SK-N-DZ (cell line): ENCODE measurements at places on chromosomes 13 and 19.

- peak; percentile 35 for DNase-seq
These were observed 191.6 kb downstream of the DLEU7 start for GRCh38 chr13:50651922-50652321.

- DNase-seq, result no peak
These were observed 38.7 kb downstream of the BRCA2 start for GRCh38 chr13:32354040-32354439.

DNA sequence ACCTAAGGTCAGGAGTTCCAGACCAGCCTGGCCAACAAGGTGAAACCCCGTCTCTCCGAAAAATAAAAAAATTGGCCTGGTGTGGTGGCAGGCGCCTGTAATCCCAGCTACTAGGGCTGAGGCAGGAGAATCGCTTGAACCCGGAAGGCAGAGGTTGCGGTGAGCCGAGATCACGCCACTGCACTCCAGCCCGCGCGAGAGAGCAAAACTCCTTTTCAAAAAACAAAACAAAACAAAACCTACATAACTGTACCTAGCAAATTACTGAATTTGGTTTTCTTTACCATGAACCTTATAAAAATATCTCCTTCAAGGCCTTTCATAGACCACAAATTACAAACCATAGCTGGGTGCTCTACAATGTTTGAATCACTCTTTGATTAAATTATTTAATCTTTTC lies 760 bp downstream of the ZNF91 start:
- DNase-seq, result peak; percentile 18

- DNase-seq, result no peak
These were observed 7.6 kb upstream of the NAXD start for GRCh38 chr13:110607675-110608224.

DNA sequence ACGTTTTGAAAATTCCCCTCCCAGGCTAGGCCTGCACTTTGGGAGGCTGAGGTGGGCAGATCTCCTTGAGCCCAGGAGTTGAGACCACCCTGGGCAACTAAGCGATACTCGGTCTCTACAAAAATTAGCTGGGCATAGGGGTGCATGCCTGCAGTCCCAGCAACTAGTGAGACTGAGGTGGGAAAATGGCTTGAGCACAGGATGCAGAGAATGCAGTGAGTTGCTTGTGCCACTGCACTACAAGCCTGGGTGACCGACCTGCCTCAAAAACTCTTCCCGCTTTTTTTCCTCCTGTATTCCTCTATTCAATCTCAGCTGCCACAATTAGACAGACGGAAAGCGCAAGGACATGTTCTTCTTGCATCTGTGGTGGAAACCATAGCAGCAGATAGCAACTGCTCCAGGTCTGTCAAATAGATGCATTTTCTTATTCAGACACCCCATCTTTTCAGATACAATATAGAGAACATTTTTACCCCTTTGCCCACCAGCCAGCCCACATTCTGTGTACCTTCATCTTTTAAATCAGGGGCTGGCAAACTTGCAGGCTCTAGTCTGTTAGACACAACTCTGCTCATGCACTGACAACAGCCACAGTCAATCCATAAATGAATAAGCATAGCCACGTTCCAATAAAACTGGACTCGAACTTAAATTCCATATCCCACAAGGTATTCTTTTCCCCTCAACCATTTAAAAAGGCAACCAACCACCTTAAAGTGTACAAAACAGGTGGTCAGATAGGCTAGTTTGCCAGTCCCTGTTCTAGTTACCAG lies 4.8 kb downstream of the TPT1 start:
- no peak for DNase-seq

DNA sequence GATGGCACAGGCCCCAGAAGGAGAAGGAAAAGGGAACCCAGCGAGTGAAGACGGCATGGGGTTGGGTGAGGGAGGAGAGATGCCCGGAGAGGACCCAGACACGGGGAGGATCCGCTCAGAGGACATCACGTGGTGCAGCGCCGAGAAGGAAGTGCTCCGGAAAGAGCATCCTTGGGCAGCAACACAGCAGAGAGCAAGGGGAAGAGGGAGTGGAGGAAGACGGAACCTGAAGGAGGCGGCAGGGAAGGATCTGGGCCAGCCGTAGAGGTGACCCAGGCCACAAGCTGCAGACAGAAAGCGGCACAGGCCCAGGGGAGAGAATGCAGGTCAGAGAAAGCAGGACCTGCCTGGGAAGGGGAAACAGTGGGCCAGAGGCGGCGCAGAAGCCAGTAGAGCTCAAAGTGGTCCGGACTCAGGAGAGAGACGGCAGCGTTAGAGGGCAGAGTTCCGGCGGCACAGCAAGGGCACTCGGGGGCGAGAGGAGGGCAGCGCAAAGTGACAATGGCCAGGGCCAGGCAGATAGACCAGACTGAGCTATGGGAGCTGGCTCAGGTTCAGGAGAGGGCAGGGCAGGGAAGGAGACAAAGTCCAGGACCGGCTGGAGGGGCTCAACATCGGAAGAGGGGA lies 1.1 kb downstream of the PPP1R12C start:
- peak; percentile 34 for DNase-seq

DNA sequence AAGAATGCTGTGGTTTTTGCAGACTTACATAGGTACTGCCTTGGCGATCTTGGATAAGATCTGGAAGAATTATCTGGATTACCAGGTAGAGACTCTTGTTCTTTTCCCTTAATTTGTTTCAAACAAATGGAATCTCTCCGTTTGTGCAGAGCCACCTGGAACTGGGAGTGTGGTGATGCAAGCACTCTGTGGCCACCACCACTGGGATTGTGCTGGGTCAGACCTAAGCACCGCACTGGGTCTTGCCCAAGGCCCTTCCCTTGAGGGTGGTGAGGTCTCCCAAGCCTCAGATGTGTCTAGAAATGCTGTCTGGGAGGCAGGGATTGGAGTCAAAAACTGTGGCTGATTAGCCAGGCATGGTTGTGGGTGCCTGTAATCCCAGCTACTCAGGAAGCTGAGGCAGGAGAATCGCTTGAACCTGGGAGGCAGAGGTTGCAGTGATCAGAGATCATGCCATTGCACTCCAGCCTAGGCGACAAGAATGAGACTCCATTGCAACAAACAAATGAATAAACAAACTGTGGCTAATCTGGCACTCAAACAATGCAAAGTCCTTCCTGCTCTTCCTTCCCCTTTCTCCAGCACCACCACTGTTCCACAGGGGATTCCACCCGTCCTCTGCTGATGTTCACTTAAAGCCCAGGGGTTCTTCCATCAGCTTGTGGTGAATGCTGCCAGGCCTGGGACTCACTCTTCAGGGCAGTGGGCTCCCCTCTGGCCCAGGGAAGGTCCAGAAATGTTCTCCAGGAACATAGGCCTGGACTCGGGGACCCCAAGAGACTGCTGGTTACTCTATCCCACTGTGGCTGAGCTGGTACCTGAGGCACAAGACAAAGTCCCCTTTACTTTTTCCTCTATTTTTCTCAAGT lies 10.8 kb upstream of the CEACAM1 start:
- DNase-seq, result no peak

GRCh38 chr19:58154287-58154678 lies 3.7 kb upstream of the ZNF329 start:
- DNase-seq, result no peak

GRCh38 chr13:60356970-60357369 lies 40.0 kb upstream of the TDRD3 start:
- no peak for DNase-seq

- no peak for DNase-seq
These were observed 15.0 kb downstream of the CLEC4M start for GRCh38 chr19:7778081-7778480.

DNA sequence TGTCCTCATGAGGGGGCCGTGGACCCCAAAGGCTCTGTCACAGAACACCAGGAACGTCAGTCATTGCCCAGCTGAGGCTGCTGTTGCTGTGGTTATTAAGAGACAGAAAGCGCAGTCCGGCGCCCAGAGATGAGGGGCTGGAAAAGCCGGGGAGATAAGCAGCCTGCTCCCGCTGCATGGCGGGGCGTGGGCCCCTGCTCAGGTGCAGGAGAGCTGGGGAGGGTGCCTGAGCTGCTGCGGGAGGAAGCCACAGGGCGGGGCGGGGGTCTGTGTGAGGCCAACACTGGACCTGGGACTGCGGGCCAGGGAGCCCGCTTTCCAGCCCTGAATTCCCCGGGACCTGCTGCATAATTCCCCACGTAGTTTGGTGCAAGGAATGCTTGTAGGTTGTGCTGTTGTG lies 11.3 kb downstream of the SOX1 start:
- no peak for DNase-seq

GRCh38 chr19:54208784-54209057 lies 8.1 kb downstream of the RPS9 start:
- no peak for DNase-seq

GRCh38 chr19:47445527-47445926 lies 26.2 kb downstream of the SLC8A2 start:
- no peak for DNase-seq

DNA sequence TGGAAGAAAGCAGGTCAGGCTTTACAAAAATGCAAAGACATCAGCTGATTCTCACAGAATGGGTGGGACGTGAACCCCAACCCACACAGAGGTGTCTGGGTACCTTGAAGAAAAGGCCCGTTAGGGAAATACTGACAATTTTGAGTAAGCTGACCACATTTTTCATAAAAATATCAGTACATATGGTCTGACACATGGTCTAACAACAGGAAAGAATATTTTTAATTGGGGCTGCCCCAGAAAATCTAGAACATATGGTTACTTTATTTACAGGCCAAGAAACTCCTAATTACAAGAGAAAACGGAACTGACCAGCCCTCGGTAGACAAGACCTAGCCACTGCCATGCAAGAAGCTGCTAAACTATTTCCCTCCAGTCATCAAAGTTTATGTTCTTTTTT lies 48.7 kb upstream of the ITM2B start:
- no peak for DNase-seq
